ENCODE measurements at places on chromosomes 7 and 10. TPM values are rescaled to one million over a fixed set of nuclear protein-coding genes. Genes with fewer than 3 reads are reported as not detected.

GRCh38 chr7:65373608-65374351 is at the start of gene ZNF92:
Gene ZNF92 (plus strand): TSS chr7:65373855. CDS start chr7:65373998, 143 bp downstream.
- peak; percentile 85 for DNase-seq

Gene PILRA
- 0.82 TPM for total RNA-seq

GRCh38 chr7:14069961-14070360 is 80.5 kb upstream of the ETV1 start:
- no peak for DNase-seq

GRCh38 chr10:57119684-57120083 is 758.6 kb upstream of the ZWINT start:
- no peak for DNase-seq

- no peak for DNase-seq
Observed at GRCh38 chr7:56097700-56098099, 4.9 kb upstream of the PHKG1 start.

Gene KAZALD1
- 0.41 TPM for total RNA-seq

Gene NYAP1
- 55.0 TPM for total RNA-seq

DNA sequence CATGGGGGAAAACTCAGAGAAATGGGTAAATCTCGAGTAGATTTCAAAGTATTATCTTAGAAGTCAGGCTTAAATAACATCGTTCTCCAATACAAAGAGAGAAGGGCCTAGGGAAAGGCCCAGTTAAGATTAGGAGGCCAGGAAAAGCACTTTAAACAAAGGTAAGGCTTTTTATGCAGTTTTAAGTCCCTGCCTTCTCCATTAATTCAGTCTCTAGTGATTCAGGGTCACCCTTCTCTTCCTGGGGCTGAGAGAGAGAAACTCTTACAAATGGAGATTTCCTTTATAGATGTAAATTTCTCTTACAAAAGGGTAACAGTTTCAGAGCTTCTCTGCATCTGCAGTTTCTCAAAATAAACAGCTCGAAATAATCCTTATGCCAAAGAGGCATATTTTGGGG is 179.3 kb downstream of the HECW1 start:
- no peak for DNase-seq

Gene HTR5A
- 2.9 TPM for total RNA-seq

- DNase-seq, result no peak
Observed at GRCh38 chr7:80630608-80631405, 7.6 kb upstream of the CD36 start.

GRCh38 chr10:69385454-69386350 is 31.0 kb downstream of the TACR2 start:
- no peak for DNase-seq

DNA sequence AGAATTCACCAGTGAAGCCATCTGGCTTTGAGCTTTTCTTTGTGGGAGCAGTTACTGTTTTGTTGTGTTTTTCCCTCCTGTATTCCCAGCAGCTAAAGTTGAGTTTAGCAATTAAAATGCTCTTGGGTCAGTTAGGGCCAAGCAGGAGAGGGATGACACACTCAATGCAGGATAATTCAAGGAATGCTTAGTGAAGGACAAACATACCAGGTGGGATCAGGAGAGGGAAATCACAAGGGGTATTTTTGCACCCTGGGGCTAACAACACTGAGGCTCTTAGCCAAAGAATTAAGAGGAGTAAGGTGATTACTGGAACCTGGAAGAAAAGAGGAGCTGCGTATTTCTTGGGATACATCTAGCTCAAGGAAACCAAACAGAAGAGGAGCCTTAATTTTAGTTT is 82.4 kb upstream of the KCND2 start:
- DNase-seq, result no peak

- no peak for DNase-seq
Observed at GRCh38 chr7:102065226-102065625, 221.4 kb upstream of the SH2B2 start.
